Breast epithelium (tissue), 4 donors: ENCODE measurements at places on chromosomes 5 and 9. TPM values are rescaled to one million over a fixed set of nuclear protein-coding genes. Genes with fewer than 3 reads are reported as not detected.

- no peak for DNase-seq
- no peaks in the 10 kb centered on the region for H3K4me1 ChIP-seq
- H3K4me3 ChIP-seq = peak overlapping the region; percentile 54
- H3K27ac ChIP-seq = peak overlapping the region; percentile 90
- H3K36me3 ChIP-seq = no peaks in the 10 kb centered on the region
- H3K27me3 ChIP-seq = no peaks in the 10 kb centered on the region
Measured at GRCh38 chr5:65481171-65481581, 544 bp downstream of the ADAMTS6 start.

- H3K4me1 ChIP-seq = no peaks in the 10 kb centered on the region
- DNase-seq = no peak
- H3K27ac ChIP-seq = no peak overlapping the region
- no peak overlapping the region for H3K4me3 ChIP-seq
- no peaks in the 10 kb centered on the region for H3K36me3 ChIP-seq
- no peaks in the 10 kb centered on the region for H3K27me3 ChIP-seq
Measured at GRCh38 chr5:131513780-131514179, 121.2 kb downstream of the RAPGEF6 start.

GRCh38 chr5:141814064-141814964, 63.9 kb downstream of the PCDH1 start:
- H3K27ac ChIP-seq = no peak overlapping the region
- no peak for DNase-seq
- no peak overlapping the region for H3K4me3 ChIP-seq
- no peaks in the 10 kb centered on the region for H3K36me3 ChIP-seq
- no peaks in the 10 kb centered on the region for H3K27me3 ChIP-seq

GRCh38 chr5:32170303-32171151, 3.6 kb downstream of the GOLPH3 start:
- no peak overlapping the region for H3K4me3 ChIP-seq
- no peak for DNase-seq
- H3K4me1 ChIP-seq = peaks cover 15% of the 10 kb centered on the region

- H3K4me3 ChIP-seq = no peak overlapping the region
- DNase-seq = no peak
- no peaks in the 10 kb centered on the region for H3K36me3 ChIP-seq
- no peak overlapping the region for H3K27ac ChIP-seq
Measured at GRCh38 chr9:79807971-79808370, 236.2 kb downstream of the TLE4 start.

DNA sequence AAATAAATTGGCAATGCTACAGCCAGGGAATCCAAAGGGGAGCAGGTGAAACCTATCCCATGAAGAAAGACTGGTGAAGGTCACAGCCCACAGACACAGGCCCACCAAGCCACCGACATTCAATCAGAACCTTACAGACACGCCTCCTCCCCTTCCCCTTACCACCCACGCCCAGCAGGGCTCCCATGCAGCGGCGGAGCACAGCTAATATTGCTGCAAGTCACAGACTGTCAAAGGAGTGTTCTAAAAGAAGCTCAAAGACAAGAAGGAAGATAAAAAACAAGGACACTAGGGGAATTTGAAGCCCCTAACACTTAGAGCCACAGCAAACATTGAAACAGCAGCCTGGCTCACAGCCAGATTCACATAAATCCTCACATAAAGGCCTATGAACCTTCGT, 91.2 kb downstream of the MED10 start:
- H3K27ac ChIP-seq = no peak overlapping the region
- H3K4me3 ChIP-seq = no peak overlapping the region
- H3K27me3 ChIP-seq = no peaks in the 10 kb centered on the region

- H3K36me3 ChIP-seq = no peaks in the 10 kb centered on the region
- H3K27me3 ChIP-seq = no peaks in the 10 kb centered on the region
- H3K4me3 ChIP-seq = no peak overlapping the region
- H3K4me1 ChIP-seq = no peaks in the 10 kb centered on the region
- H3K27ac ChIP-seq = no peak overlapping the region
Measured at GRCh38 chr5:42520957-42521356, 97.7 kb downstream of the GHR start.

DNA sequence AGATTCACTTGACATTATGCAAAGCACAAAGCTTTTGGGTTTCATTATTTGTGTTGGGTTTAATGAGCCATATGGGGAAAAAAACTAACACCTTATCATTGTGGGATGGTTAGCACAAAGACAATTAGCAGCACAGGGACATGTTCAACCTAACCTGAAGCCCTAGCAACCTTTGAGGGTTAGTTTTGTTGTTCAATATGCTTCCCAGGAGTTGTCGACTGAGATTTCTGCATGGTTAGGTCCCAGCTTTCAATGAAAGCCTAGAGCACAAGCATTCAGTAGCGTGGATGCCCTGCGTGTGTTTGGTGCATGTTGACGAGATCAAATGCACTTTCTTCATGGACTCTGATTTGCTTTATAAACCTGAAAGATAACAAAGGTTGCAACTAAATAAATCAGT, 565.2 kb upstream of the TLE4 start:
- no peaks in the 10 kb centered on the region for H3K27me3 ChIP-seq
- no peaks in the 10 kb centered on the region for H3K4me1 ChIP-seq
- no peak for DNase-seq
- no peaks in the 10 kb centered on the region for H3K36me3 ChIP-seq
- H3K4me3 ChIP-seq = no peak overlapping the region

GRCh38 chr9:38352530-38353328, 39.8 kb upstream of the ALDH1B1 start:
- no peaks in the 10 kb centered on the region for H3K36me3 ChIP-seq
- H3K27ac ChIP-seq = no peak overlapping the region
- no peaks in the 10 kb centered on the region for H3K4me1 ChIP-seq
- H3K27me3 ChIP-seq = no peaks in the 10 kb centered on the region
- DNase-seq = no peak
- H3K4me3 ChIP-seq = no peak overlapping the region

GRCh38 chr5:134659456-134659855, 10.9 kb downstream of the SEC24A start:
- no peaks in the 10 kb centered on the region for H3K27me3 ChIP-seq
- H3K4me3 ChIP-seq = no peak overlapping the region
- H3K36me3 ChIP-seq = no peaks in the 10 kb centered on the region
- H3K4me1 ChIP-seq = no peaks in the 10 kb centered on the region
- DNase-seq = no peak

NTRK2 gene
- 25.9 TPM for total RNA-seq

TEK gene
- 14.4 TPM for total RNA-seq

HRH2 gene
- 0.73 TPM for total RNA-seq

CMYA5 gene
- total RNA-seq = 37.0 TPM

SCGB3A1 gene
- not detected for total RNA-seq

BTNL9 gene
- 94.6 TPM for total RNA-seq

FAT2 gene
- total RNA-seq = 0.16 TPM

GRXCR2 gene
- 0.29 TPM for total RNA-seq

KIF4B gene
- not detected for total RNA-seq

GRM6 gene
- not detected for total RNA-seq
